ENCODE measurements at places on chromosomes 1 and 21.
A peak's percentile ranks its signal among the peaks of the same experiment; 100 is the strongest.

GRCh38 chr1:10643607-10644306 is 152.7 kb downstream of the CASZ1 start:
- no peak overlapping the region for H3K4me3 ChIP-seq
- no peaks in the 10 kb centered on the region for H3K36me3 ChIP-seq
- no peak overlapping the region for H3K27ac ChIP-seq

GRCh38 chr1:76202670-76203069 is 128.1 kb downstream of the ST6GALNAC3 start:
- no peak overlapping the region for H3K27ac ChIP-seq
- H3K27me3 ChIP-seq, result no peaks in the 10 kb centered on the region
- H3K4me1 ChIP-seq, result no peaks in the 10 kb centered on the region
- H3K36me3 ChIP-seq, result no peaks in the 10 kb centered on the region
- no peak overlapping the region for H3K4me3 ChIP-seq

DNA sequence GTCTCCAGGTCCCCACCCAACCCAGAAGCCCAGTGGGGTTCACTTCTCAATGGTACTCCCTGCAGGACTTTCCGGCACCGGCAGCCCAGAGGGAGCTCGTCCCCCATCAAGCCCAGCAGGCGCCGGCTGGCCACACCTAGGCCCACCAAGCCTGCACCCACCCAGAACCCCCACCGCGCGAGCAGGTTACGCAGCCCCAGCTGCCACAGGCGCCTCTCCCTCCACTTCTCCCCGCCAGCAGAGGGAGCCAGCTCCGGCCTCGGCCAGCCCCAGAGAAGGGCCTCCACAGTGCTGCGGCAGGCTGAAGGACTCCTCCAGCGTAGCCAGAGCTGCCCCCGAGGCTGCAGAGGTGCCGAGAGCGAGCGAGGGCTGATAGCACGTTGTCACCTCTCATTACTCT is 722.3 kb downstream of the PLA2G4A start:
- peak; percentile 77 for DNase-seq
- no peaks in the 10 kb centered on the region for H3K4me1 ChIP-seq
- H3K27ac ChIP-seq, result no peak overlapping the region

GRCh38 chr21:34333121-34333739 is 30.6 kb upstream of the KCNE2 start:
- no peak overlapping the region for H3K27ac ChIP-seq
- H3K4me1 ChIP-seq, result peaks cover 5% of the 10 kb centered on the region
- H3K4me3 ChIP-seq, result no peak overlapping the region
- H3K27me3 ChIP-seq, result no peaks in the 10 kb centered on the region
- H3K36me3 ChIP-seq, result no peaks in the 10 kb centered on the region

GRCh38 chr1:44114098-44114497 is 4.5 kb upstream of the KLF17 start:
- no peak overlapping the region for H3K27ac ChIP-seq
- DNase-seq, result no peak
- H3K27me3 ChIP-seq, result no peaks in the 10 kb centered on the region
- H3K4me1 ChIP-seq, result no peaks in the 10 kb centered on the region
- no peaks in the 10 kb centered on the region for H3K36me3 ChIP-seq

GRCh38 chr1:91501971-91502671 is 1.5 kb downstream of the CDC7 start:
- peak overlapping the region; percentile 94 for H3K4me3 ChIP-seq
- H3K4me1 ChIP-seq, result peaks cover 11% of the 10 kb centered on the region
- H3K27ac ChIP-seq, result peak overlapping the region; percentile 99
- H3K27me3 ChIP-seq, result no peaks in the 10 kb centered on the region
- DNase-seq, result no peak
- H3K36me3 ChIP-seq, result peaks cover 2% of the 10 kb centered on the region

- no peaks in the 10 kb centered on the region for H3K27me3 ChIP-seq
- peaks cover 10% of the 10 kb centered on the region for H3K4me1 ChIP-seq
- H3K36me3 ChIP-seq, result peaks cover 68% of the 10 kb centered on the region
- no peak overlapping the region for H3K4me3 ChIP-seq
- no peak overlapping the region for H3K27ac ChIP-seq
- no peak for DNase-seq
Measured at GRCh38 chr1:154599658-154600057, 8.3 kb downstream of the ADAR start.

- H3K4me3 ChIP-seq, result no peak overlapping the region
- H3K4me1 ChIP-seq, result peaks cover 9% of the 10 kb centered on the region
- H3K27me3 ChIP-seq, result no peaks in the 10 kb centered on the region
- H3K27ac ChIP-seq, result no peak overlapping the region
- DNase-seq, result peak; percentile 50
Measured at GRCh38 chr1:30798389-30799232, 41.0 kb upstream of the LAPTM5 start.

GRCh38 chr1:233359431-233359830 is 31.9 kb downstream of the MAP3K21 start:
- no peak overlapping the region for H3K27ac ChIP-seq
- peaks cover 4% of the 10 kb centered on the region for H3K4me1 ChIP-seq
- no peaks in the 10 kb centered on the region for H3K36me3 ChIP-seq

- no peak for DNase-seq
- no peaks in the 10 kb centered on the region for H3K36me3 ChIP-seq
- H3K4me1 ChIP-seq, result no peaks in the 10 kb centered on the region
- H3K27me3 ChIP-seq, result no peaks in the 10 kb centered on the region
Measured at GRCh38 chr1:235532360-235532759, 28.1 kb upstream of the B3GALNT2 start.

GRCh38 chr1:52674497-52675384 is 23.4 kb downstream of the COA7 start:
- no peaks in the 10 kb centered on the region for H3K36me3 ChIP-seq
- DNase-seq, result peak; percentile 73
- H3K4me3 ChIP-seq, result no peak overlapping the region
- no peak overlapping the region for H3K27ac ChIP-seq

DNA sequence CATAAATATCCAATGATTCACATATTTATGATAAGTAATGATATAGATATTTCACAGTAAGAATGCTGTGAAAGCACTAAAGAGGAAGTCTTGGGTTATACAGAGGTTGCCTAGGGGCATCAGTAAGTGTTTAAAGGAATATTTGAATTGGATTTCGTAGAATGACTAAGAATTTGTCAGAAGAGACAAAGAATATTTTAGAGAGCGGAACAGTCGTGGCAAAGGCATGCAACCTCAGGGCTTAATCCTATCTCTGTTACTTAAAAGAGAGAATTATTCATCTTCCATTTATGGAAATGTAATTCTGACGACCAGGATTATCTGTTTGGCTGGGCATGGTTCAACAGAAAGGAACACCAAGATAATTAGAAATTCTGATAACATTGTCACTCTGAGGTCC is 171.9 kb upstream of the NR5A2 start:
- no peaks in the 10 kb centered on the region for H3K36me3 ChIP-seq
- H3K27me3 ChIP-seq, result no peaks in the 10 kb centered on the region
- DNase-seq, result no peak
- H3K4me1 ChIP-seq, result peaks cover 3% of the 10 kb centered on the region
- no peak overlapping the region for H3K4me3 ChIP-seq
- no peak overlapping the region for H3K27ac ChIP-seq

DNA sequence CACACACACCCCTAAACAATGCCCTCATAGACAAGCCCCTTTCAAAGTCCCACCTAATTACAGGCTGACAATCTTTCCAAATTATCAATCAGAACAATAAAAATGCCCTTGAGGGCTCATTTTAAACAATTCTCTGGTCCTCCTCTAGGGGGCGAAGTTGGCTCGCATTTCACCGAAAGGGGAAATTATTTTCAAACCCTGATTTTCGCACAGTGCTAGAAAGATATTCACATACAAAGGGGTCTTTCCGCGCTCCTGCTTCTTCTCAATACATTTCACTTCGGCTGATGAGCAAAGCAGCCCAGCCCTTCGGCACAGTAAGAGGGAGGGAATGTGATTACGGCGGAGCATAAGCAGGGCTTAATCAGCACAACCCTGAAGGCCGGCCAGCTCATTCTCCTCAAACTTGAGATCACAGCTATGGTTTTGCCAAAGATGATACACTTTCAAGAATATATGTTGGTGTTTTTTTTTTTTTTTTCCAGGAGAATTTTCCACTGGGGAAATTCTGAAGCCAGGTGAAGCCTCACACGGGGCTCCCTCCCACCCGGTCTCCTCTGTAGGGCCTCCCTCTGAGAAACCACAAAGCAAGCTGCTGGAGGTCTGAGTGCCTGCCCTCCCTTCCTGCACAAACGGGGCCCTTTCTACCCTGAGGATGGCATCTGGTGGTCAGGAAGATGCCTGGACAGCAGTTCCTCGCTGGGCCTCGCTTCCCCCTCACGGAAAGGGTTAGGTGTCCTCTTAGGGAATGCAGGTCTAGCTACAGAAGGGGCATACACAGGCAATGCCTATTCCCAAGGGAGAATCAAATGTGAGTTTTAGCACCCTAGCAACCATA is 66.9 kb downstream of the GNG12 start:
- H3K4me1 ChIP-seq, result no peaks in the 10 kb centered on the region
- no peak overlapping the region for H3K4me3 ChIP-seq
- no peaks in the 10 kb centered on the region for H3K27me3 ChIP-seq
- H3K27ac ChIP-seq, result peak overlapping the region; percentile 58
- no peaks in the 10 kb centered on the region for H3K36me3 ChIP-seq

DNA sequence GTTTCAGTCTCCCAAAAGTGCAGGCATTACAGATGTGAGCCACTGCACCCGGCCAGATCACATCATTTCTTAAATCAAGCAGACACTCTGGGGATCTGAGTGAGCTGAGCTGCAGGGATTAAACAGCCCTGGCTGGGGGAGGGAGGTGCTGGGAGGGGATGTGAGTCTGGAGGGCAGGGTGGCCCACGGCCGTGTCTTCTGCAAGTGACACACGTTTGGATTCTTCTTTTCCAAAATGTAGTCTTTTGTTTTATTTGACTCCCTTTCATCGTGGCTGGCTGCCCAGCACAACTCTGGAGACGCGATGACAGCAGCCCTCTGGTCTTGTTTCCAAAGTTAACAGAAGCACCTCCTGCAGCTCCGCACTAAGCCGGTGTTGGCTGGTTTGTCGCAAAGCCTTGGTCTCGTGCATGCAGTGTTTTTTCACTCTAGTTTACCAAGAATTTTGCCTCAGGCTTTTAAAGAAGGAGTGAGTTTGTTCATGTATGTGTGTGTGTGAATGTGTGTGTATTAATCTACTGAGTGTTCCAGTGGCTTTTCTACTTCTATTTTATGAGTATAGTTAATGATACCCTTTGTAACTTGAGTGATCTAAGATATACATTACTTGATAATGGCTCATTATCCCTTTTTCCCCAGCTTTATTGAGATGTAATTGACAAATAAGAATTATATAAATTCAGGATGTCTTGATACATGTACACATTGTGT is 2.8 kb upstream of the KRTAP10-5 start:
- DNase-seq, result no peak
- H3K27ac ChIP-seq, result no peak overlapping the region
- no peaks in the 10 kb centered on the region for H3K4me1 ChIP-seq
- H3K36me3 ChIP-seq, result no peaks in the 10 kb centered on the region
- H3K27me3 ChIP-seq, result no peaks in the 10 kb centered on the region
- no peak overlapping the region for H3K4me3 ChIP-seq

GRCh38 chr1:6762060-6762459 is 23.2 kb upstream of the CAMTA1 start:
- H3K27ac ChIP-seq, result no peak overlapping the region
- H3K4me3 ChIP-seq, result no peak overlapping the region
- H3K4me1 ChIP-seq, result no peaks in the 10 kb centered on the region
- H3K27me3 ChIP-seq, result no peaks in the 10 kb centered on the region
- no peaks in the 10 kb centered on the region for H3K36me3 ChIP-seq
- no peak for DNase-seq

- no peak overlapping the region for H3K4me3 ChIP-seq
- no peak overlapping the region for H3K27ac ChIP-seq
- H3K27me3 ChIP-seq, result no peaks in the 10 kb centered on the region
- DNase-seq, result no peak
- H3K36me3 ChIP-seq, result no peaks in the 10 kb centered on the region
Measured at GRCh38 chr1:232386721-232387510, 243.0 kb downstream of the SIPA1L2 start.

DNA sequence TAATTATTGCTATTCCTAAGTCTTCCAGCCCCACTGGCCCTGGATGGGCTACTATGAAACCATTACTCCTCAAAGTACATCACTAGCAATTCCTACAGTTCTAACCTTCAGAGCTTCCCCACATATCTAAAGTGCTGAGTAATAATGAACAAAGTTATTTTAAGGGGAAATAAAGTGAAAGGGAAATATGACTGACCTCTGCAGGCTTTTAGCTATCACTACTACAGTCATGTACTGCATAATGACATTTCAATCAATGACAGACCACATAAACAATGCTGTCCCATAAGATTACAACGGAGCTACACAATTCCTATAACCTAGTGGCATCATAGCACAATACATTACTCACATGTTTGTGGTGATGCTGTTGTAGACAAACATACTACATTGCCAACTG is 32.5 kb upstream of the ASPM start:
- H3K27ac ChIP-seq, result no peak overlapping the region
- no peaks in the 10 kb centered on the region for H3K27me3 ChIP-seq
- no peaks in the 10 kb centered on the region for H3K4me1 ChIP-seq
- H3K36me3 ChIP-seq, result peaks cover 81% of the 10 kb centered on the region

GRCh38 chr1:11350265-11350664 is 77.3 kb downstream of the UBIAD1 start:
- H3K36me3 ChIP-seq, result no peaks in the 10 kb centered on the region
- DNase-seq, result no peak
- peak overlapping the region; percentile 38 for H3K27ac ChIP-seq
- no peak overlapping the region for H3K4me3 ChIP-seq
- no peaks in the 10 kb centered on the region for H3K27me3 ChIP-seq

DNA sequence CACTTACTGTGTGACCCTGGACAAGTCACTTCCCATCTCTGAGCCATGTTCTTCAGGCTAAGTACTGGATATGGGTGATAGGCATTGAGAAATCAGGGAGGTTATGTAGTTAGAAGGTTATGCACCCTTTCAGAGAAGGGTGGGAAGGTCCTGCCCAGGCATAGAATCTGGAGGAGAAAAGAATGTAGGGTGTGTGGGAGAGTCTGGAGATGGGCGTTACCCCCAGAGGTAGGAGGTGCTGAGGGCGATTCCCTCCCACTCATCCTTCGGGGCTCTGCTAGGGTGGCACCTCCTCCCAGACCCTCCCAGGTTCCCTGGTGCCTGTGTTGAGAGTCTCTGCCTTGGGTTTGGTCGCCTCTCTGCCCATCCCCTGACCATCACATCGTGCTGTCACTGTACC is 51.1 kb downstream of the IGSF21 start:
- H3K27ac ChIP-seq, result no peak overlapping the region
- H3K4me3 ChIP-seq, result no peak overlapping the region
- no peak for DNase-seq

DNA sequence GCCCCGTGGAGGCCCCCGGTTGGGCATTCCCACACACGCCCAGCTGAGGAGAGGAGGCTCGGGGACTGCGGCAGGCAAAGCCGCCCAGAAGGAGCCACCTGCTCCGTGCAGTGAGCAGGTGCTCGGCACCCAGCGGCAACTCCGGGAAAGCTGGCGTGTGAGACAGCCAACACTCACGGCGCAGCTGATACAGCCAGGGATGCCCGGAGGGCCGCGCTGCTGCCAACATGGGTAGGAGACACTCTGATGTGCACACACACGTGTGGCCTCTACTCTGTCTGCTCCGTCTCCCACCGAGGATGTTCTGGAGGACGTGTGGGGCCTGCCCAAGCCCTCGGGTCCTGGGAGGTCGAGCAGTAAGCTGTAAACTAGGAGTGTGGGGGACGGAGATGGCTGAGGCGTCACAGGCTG is 12.9 kb downstream of the MORN1 start:
- H3K4me3 ChIP-seq, result no peak overlapping the region
- H3K27ac ChIP-seq, result no peak overlapping the region
- no peaks in the 10 kb centered on the region for H3K36me3 ChIP-seq
- no peaks in the 10 kb centered on the region for H3K27me3 ChIP-seq
- DNase-seq, result no peak
